Stimulated activated naive CD4-positive, alpha-beta T cell treated with Interleukin-2 at 50 U/mL for 16 hours (primary cell): ENCODE measurements at places on chromosomes 16 and 17.

- DNase-seq, result no peak
These were observed 21.2 kb downstream of the DHODH start for GRCh38 chr16:72029567-72030271.

GRCh38 chr16:6892966-6893365, 439.7 kb upstream of the RBFOX1 start:
- DNase-seq, result no peak

DNA sequence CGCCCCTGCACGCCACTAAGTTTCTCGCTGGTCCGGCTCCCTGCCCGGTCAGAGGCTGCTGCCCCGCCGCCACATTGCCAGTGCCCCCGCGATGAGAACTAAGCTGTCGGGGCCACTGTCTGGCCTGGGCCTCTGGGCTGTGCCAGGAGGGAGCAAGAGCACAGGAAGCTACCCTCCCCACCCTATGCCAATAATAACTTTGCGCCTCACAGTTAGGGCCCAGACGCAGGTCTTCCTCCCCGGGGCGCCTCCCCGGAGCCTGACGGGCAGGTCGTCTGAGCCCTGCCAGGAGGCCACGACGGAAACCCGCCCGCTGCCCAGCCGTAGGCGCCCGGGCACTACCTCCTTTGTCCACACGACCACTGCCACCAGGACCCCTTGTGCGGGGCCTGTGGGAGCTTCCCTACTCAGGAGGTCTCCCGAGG, 1.5 kb downstream of the ZFPM1 start:
- peak; percentile 62 for DNase-seq

GRCh38 chr16:82432261-82432660, 194.5 kb upstream of the CDH13 start:
- no peak for DNase-seq

GRCh38 chr16:3242709-3243108, 7.8 kb upstream of the ZNF200 start:
- DNase-seq, result no peak
